ENCODE measurements at places on chromosomes 3 and 15. TPM values are rescaled to one million over a fixed set of nuclear protein-coding genes. Genes with fewer than 3 reads are reported as not detected.

The LSAMP gene
- 3.5 TPM for total RNA-seq

The TMEM202 gene
- not detected for total RNA-seq

The FOXL2NB gene
- total RNA-seq: not detected

DNA sequence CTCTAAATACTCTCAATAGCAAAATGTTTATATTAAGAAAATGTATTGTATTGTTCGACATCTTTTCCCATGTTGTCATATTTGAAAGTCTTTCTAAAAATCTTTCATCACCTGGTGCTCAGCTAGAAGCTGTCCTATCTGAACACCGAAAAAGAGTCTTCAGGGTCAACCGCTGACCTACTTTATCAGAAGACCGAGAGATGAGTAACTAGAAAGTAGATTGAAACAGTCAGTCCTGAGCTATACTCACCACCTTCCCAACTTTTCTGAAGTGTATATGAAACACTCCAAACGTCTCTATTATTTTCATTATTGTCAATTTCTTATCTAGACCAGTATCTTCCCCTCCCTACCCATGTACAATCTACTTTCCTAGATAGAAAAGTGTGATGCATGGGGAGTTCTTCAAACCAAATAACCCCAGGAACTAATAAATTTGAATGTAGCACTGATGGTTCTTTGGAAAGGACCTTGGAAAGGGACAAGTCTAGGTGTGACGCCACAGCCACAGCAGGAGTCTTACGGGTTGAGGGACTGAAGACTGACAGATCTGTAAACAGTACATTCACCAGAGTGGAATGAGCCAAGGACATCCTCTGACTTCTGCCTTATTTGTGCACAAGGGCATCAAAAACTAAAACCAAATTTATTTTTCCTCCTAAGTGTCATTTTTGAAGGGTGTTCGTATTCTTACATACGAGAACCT, 58.6 kb downstream of the TMOD3 start:
- no peak overlapping the region for H3K4me3 ChIP-seq
- no peak for DNase-seq
- H3K4me1 ChIP-seq: no peaks in the 10 kb centered on the region
- H3K27me3 ChIP-seq: no peaks in the 10 kb centered on the region

DNA sequence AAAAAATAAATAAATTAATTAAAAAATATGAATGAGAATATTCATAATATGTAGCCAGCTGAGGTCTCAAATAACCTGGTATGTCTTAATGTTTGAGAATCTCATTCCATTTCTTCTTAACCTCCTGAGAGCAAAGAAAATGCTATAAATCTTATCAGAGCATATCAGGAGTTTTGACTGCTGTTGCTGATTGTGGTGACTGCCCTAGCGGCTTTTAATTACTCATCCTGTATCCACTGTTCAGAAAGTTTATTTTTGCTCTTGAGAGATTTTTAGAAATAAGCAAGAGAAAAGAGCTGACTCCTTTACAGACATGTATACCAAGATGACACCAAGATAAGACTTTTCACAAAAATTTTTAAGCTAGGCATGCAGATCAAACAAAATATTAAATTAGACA, 454.8 kb upstream of the CBLB start:
- no peak overlapping the region for H3K27ac ChIP-seq
- H3K4me3 ChIP-seq: no peak overlapping the region
- no peaks in the 10 kb centered on the region for H3K27me3 ChIP-seq
- no peaks in the 10 kb centered on the region for H3K4me1 ChIP-seq
- H3K36me3 ChIP-seq: no peaks in the 10 kb centered on the region

Data from breast epithelium (tissue), 4 donors.